ENCODE measurements at places on chromosomes 1 and 21.

GRCh38 chr1:161185732-161186311, 8.5 kb upstream of the B4GALT3 start:
- no peaks in the 10 kb centered on the region for H3K36me3 ChIP-seq
- DNase-seq: no peak
- no peak overlapping the region for H3K27ac ChIP-seq
- no peaks in the 10 kb centered on the region for H3K4me1 ChIP-seq
- no peaks in the 10 kb centered on the region for H3K27me3 ChIP-seq

DNA sequence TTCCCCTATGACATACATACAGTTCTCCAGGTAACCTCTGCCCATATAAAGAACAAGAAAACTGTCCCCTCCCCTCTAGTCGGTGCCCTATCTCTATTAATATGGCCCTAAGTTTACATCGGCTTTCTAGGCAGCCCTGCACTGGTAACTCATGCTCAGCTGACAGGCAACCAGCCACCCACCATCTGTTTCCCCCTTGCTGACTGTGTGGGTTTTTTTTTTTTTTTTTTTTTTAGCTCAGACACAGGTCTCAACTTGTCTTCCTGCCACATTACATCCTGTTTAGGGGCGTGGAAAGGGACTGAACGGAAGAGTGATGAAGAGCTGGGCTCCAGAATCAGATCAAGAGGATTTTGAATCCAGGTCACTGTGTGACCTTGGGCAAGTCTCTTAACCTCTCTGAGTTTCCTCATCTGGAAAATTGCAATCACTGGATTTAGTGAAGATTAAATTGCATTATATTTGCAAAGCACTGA, 14.0 kb downstream of the LAPTM5 start:
- DNase-seq: no peak
- no peaks in the 10 kb centered on the region for H3K27me3 ChIP-seq
- H3K4me1 ChIP-seq: peaks cover 17% of the 10 kb centered on the region
- no peak overlapping the region for H3K4me3 ChIP-seq
- H3K27ac ChIP-seq: no peak overlapping the region

DNA sequence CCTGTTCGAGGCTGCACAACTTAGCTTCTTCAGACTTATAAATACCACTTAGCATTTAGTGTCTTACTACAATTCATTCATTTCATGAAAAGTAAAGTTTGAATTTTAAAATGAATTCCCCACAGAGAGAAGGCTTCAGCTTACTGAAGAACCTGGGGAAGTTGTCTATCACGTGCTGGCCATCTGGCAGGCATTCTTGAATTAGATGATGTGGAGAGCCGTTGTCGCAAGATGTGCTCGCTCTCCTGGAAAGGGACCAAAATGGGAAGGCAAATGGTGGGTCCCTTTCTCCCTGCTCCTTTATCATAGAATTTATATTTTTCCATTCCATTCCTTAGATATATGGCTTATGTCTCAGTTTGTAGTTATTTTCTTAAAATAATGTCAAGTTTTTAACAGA, 90.5 kb downstream of the CD247 start:
- H3K36me3 ChIP-seq: no peaks in the 10 kb centered on the region
- no peaks in the 10 kb centered on the region for H3K27me3 ChIP-seq
- H3K4me3 ChIP-seq: no peak overlapping the region
- no peak for DNase-seq
- no peak overlapping the region for H3K27ac ChIP-seq
- H3K4me1 ChIP-seq: no peaks in the 10 kb centered on the region

GRCh38 chr1:218351391-218352074, 6.4 kb downstream of the TGFB2 start:
- no peaks in the 10 kb centered on the region for H3K36me3 ChIP-seq
- H3K27ac ChIP-seq: no peak overlapping the region
- no peak overlapping the region for H3K4me3 ChIP-seq
- H3K27me3 ChIP-seq: no peaks in the 10 kb centered on the region
- peaks cover 16% of the 10 kb centered on the region for H3K4me1 ChIP-seq

DNA sequence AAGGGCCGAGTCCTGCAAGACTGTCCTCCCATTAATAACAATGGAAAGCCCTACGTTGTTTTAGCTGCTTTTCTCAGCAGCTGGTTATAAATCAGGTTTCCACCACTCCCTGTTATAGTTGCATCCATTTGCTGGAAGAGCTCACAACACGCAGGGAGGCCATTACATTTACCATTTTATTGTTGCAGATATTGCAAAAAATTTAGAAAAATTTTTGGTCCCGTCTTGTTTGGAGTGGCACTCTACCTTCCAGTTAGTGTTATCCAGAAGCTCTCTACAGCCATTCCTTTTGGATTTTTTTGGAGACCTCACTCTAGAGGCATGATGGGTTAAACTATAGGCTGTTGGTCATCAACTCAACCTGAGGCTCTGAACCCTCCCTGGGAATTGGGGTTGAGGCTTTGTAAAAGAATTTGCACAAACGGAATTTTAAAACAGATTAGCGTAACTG, 1532.1 kb upstream of the TPTE start:
- DNase-seq: no peak
- no peaks in the 10 kb centered on the region for H3K4me1 ChIP-seq
- H3K27ac ChIP-seq: no peak overlapping the region
- H3K4me3 ChIP-seq: no peak overlapping the region
- H3K27me3 ChIP-seq: no peaks in the 10 kb centered on the region

DNA sequence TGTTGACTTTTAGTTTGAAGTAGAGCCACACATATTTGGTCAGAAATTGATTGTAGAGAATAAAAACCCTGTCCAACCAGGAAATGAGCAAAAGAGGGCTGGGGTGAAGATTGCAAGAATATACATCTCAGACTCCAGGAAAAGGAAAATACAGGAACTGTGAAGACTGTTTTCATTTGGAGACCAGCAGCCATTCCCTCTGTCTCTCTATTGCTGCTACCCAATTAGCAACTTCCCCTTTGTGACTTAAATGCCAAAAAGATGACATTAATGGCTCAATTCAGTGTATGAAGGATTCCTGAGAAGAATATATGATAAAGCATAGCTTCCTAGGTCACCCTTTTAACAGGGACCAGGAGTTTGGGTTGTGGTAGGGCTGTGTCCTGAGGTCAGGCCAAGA, 31.6 kb upstream of the CEP350 start:
- no peak overlapping the region for H3K27ac ChIP-seq
- no peaks in the 10 kb centered on the region for H3K36me3 ChIP-seq
- H3K4me3 ChIP-seq: no peak overlapping the region
- no peak for DNase-seq
- H3K4me1 ChIP-seq: no peaks in the 10 kb centered on the region
